ENCODE measurements at places on chromosomes 16 and 17.

- no peaks in the 10 kb centered on the region for H3K4me1 ChIP-seq
- no peak overlapping the region for H3K4me3 ChIP-seq
- H3K27me3 ChIP-seq, result no peaks in the 10 kb centered on the region
- no peak for DNase-seq
- peaks cover 3% of the 10 kb centered on the region for H3K36me3 ChIP-seq
- no peak overlapping the region for H3K27ac ChIP-seq
Observed at GRCh38 chr17:63354256-63354655, 91.8 kb downstream of the CYB561 start.

DNA sequence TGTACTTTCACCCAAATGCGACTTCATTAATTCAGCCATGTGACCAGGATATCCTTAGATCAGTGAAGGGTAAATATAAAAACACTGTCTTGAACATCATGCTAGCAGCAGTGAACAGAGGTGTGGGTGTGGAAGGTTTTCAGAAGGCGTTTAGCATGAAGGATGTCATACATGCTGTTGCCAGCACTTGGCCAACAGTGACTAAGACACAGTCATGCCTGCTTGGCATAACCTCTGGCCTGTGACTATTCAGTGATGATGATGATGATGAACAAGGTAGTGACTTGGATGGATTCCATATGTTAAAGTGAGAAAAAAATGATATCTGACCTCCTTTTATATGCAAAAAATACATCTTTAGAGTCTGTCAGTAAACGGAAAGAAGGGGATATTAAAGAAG, 97.9 kb downstream of the MAP2K4 start:
- H3K36me3 ChIP-seq, result peaks cover 36% of the 10 kb centered on the region
- no peak overlapping the region for H3K4me3 ChIP-seq
- H3K27ac ChIP-seq, result no peak overlapping the region
- no peaks in the 10 kb centered on the region for H3K4me1 ChIP-seq
- no peaks in the 10 kb centered on the region for H3K27me3 ChIP-seq

DNA sequence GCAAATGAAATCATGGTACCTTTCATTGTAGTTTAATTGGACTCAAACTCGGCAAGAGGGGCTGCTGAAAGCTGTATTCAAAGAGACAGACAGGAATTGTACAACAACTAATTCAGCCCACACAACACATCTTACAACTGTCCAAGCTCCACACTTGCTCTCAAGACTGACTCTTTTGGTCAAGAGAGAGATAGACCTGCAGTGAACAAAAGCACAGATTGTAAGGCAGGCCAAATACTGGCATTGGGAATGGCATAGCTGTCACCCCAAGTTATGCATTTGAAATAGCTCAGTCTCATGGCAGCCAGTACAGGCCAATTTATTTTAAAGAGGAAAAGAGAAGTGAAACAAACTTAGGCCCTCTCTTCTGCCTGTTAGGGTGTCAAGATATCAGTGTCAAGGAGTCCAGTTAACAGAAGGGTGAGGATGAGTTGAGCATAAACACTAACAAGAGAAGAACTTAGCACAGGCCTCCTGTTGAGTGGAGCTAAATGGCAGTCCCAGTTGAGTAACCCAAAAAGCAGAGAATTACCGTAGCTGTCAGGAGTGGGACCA, 215.7 kb downstream of the IRX3 start:
- H3K36me3 ChIP-seq, result no peaks in the 10 kb centered on the region
- no peak overlapping the region for H3K27ac ChIP-seq
- no peaks in the 10 kb centered on the region for H3K4me1 ChIP-seq
- H3K4me3 ChIP-seq, result no peak overlapping the region
- no peak for DNase-seq

- no peak overlapping the region for H3K27ac ChIP-seq
- H3K4me1 ChIP-seq, result no peaks in the 10 kb centered on the region
- H3K36me3 ChIP-seq, result no peaks in the 10 kb centered on the region
- H3K4me3 ChIP-seq, result no peak overlapping the region
- H3K27me3 ChIP-seq, result peaks cover 19% of the 10 kb centered on the region
Observed at GRCh38 chr16:3952737-3953131, 72.2 kb upstream of the CREBBP start.

- DNase-seq, result peak; percentile 84
- peaks cover 60% of the 10 kb centered on the region for H3K4me1 ChIP-seq
- peaks cover 19% of the 10 kb centered on the region for H3K27me3 ChIP-seq
- no peaks in the 10 kb centered on the region for H3K36me3 ChIP-seq
Observed at GRCh38 chr17:68200689-68201417, 47.0 kb upstream of the AMZ2 start.

- no peak overlapping the region for H3K27ac ChIP-seq
- no peaks in the 10 kb centered on the region for H3K36me3 ChIP-seq
- H3K27me3 ChIP-seq, result no peaks in the 10 kb centered on the region
- DNase-seq, result no peak
- no peak overlapping the region for H3K4me3 ChIP-seq
Observed at GRCh38 chr16:85940214-85940613, 41.3 kb downstream of the IRF8 start.

GRCh38 chr16:2211923-2212347, 1.3 kb upstream of the BRICD5 start:
- H3K27ac ChIP-seq, result no peak overlapping the region
- H3K4me3 ChIP-seq, result no peak overlapping the region
- H3K36me3 ChIP-seq, result peaks cover 27% of the 10 kb centered on the region
- no peaks in the 10 kb centered on the region for H3K27me3 ChIP-seq
- H3K4me1 ChIP-seq, result peaks cover 27% of the 10 kb centered on the region

GRCh38 chr17:66281661-66282369, 20.6 kb upstream of the PRKCA start:
- no peak for DNase-seq
- H3K4me1 ChIP-seq, result peaks cover 26% of the 10 kb centered on the region
- no peak overlapping the region for H3K4me3 ChIP-seq
- no peaks in the 10 kb centered on the region for H3K27me3 ChIP-seq
- no peak overlapping the region for H3K27ac ChIP-seq

GRCh38 chr17:59702304-59702703, 4.9 kb downstream of the PTRH2 start:
- peaks cover 40% of the 10 kb centered on the region for H3K36me3 ChIP-seq
- H3K27me3 ChIP-seq, result no peaks in the 10 kb centered on the region
- H3K27ac ChIP-seq, result no peak overlapping the region
- H3K4me3 ChIP-seq, result no peak overlapping the region

GRCh38 chr17:2967515-2967914, 95.9 kb downstream of the OR1D5 start:
- H3K36me3 ChIP-seq, result peaks cover 47% of the 10 kb centered on the region
- H3K4me3 ChIP-seq, result no peak overlapping the region
- DNase-seq, result no peak
- no peaks in the 10 kb centered on the region for H3K27me3 ChIP-seq
- no peaks in the 10 kb centered on the region for H3K4me1 ChIP-seq

DNA sequence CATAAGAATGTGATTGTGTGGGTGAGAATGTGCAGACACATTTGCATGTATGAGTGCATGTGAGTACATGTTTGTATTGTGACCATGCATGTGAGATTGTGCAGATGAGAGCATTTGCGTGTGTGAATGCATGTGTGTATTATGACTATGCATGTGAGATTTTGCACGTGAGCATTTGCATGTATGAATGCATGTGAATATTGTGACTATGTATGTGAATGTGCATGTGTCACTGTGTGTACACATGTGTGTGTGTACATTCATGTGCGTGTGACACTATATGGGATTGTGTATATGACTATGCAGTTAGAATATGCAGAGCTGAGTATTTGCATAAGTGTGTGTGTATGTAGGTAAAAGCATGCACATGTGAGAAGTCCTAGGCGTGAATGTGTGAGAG, 381.3 kb upstream of the MAF start:
- no peak overlapping the region for H3K4me3 ChIP-seq
- no peak overlapping the region for H3K27ac ChIP-seq
- H3K27me3 ChIP-seq, result no peaks in the 10 kb centered on the region

DNA sequence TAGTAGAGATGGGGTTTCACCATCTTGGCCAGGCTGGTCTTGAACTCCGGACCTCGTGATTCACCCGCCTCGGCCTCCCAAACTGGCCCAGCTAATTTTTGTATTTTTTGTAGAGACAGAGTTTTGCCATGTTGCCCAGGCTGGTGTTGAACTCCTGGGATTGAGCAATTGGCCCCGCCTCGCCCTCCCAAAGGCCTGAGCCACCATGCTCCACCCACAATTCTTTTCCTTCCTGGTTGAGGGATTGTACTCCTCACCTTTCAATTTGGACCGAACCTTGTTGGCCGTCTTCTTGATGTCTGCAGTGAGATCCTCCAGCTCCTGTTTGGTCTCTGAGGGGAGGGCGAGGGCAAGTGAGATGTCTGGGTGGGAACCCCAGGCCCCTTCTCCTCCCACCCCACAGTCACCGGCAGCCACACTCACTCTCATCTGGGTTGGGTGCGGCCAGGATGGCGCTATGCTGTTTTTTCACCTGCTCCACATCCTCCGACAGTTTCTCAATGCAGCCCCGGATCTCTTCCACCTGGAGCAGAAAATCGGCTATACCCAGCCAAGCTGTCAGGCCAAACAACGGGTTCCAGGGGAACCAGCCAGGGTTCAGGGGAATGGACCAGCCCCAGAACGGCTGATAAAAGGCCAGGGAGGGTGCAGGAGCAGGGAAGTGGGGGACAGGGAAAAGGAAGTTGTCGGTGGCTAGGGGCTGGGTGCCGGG, 9.6 kb downstream of the STX1B start:
- H3K4me3 ChIP-seq, result no peak overlapping the region
- H3K27me3 ChIP-seq, result no peaks in the 10 kb centered on the region
- H3K36me3 ChIP-seq, result no peaks in the 10 kb centered on the region
- DNase-seq, result no peak
- H3K27ac ChIP-seq, result no peak overlapping the region

DNA sequence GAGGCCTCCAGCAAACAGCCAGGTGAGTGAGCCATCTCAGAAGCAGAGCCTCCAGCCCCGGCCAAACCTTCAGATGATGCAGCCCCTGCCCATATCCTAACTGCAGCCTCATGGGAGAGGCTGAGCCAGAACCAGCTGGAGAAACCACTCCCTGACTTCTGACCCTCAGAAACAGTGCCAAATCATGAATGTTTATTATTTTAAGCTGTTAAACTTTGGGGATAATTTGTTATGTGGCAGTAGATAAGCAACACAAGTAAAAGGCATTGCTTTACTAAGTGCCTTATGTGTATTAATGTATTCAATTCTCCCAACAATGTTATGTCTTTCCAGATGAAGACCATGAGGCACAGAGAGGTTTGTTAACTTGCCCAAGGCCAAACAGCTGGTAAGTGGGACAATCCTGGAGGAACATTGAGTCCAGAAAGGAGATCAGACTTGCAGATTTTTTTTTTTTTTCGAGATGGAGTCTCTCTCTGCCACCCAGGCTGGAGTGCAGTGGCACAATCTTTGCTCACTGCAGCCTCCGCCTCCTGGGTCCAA, 59.6 kb downstream of the SOCS1 start:
- H3K27me3 ChIP-seq, result no peaks in the 10 kb centered on the region
- H3K4me3 ChIP-seq, result no peak overlapping the region
- no peak overlapping the region for H3K27ac ChIP-seq
- DNase-seq, result no peak
- no peaks in the 10 kb centered on the region for H3K36me3 ChIP-seq

GRCh38 chr17:51245535-51245934, 14.3 kb downstream of the MBTD1 start:
- H3K36me3 ChIP-seq, result no peaks in the 10 kb centered on the region
- no peak overlapping the region for H3K4me3 ChIP-seq
- no peak overlapping the region for H3K27ac ChIP-seq
- H3K4me1 ChIP-seq, result no peaks in the 10 kb centered on the region

DNA sequence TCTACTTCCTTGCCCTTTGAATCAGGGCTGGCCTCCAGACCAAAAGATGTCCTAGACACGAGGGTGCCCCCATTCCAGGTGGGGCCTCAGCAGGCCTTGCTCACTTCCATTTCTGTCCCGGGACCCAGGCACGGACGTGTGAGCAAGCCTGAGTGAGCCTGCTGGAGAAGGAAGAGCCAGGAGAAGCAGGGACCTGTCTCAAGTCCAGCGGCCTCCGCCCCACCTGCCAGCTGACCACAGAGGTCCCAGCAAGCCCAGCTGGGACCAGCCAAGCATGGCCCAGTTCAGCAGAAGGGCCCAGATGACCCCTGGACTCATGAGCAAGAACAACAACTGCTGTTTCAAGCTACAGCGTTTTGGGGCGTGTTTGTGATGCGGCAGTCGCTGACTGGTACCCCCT, 24.7 kb downstream of the RBFOX3 start:
- peaks cover 10% of the 10 kb centered on the region for H3K27me3 ChIP-seq
- no peak for DNase-seq
- H3K27ac ChIP-seq, result no peak overlapping the region
- H3K4me1 ChIP-seq, result no peaks in the 10 kb centered on the region
- no peaks in the 10 kb centered on the region for H3K36me3 ChIP-seq

- H3K27ac ChIP-seq, result no peak overlapping the region
- H3K4me3 ChIP-seq, result no peak overlapping the region
- no peaks in the 10 kb centered on the region for H3K27me3 ChIP-seq
- DNase-seq, result no peak
Observed at GRCh38 chr16:17107450-17107849, 363.3 kb downstream of the XYLT1 start.

DNA sequence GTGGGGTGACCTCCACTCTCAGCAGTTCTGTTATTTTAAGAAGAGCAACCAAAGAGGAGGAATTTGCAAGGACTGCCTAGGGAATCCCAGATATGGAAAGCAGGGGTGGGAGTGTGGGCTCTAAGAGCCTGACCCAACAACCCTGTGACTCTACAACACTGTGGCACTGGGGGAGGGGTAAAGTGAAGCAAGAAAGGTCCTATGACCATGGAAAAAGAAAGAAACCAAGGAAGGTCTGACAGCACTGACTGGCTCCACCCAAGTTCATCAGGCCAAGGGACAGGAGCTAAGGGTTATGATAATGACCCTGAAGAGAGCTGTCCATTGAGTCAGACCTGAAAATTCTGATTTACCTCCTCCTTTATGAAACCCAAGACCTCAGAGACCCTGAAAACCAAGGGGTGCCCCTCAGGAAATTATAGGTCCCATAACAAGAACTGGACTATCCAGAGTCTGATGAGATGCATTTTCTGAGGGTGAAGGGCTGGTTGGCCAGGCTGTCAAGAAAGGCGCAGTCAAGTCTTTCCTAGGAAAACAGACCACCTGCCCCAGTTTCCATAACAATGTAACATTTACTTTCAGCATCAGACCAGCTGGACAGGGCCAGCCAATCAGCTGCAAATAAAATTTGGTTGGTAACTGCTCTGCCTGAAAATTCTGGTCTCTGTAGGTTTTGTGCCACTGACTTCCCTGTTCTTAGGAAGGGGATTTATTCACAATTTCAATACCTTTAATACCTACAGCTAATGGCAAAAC, 53.8 kb upstream of the MTMR4 start:
- no peaks in the 10 kb centered on the region for H3K4me1 ChIP-seq
- DNase-seq, result no peak
- H3K36me3 ChIP-seq, result no peaks in the 10 kb centered on the region
- no peak overlapping the region for H3K27ac ChIP-seq
- no peak overlapping the region for H3K4me3 ChIP-seq
- H3K27me3 ChIP-seq, result no peaks in the 10 kb centered on the region

DNA sequence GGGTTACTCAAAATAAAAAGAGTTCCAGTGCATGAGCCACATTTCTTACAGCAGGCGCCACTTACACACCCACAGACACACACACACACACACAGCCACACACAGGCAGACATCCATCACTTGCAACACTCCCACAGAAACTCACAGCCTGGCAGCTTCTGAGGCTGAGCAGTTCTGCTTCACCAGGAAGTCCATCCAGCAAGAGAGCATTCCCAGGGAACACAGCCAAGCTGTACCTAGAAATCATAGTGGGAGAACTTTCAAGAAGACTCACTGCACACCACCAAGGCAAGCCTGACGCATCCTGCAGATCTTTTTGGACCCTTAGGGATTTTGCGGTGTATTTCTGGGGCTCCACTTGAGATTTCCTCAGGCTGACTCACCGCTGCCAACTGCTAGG, 140.9 kb upstream of the WSB1 start:
- no peak overlapping the region for H3K4me3 ChIP-seq
- H3K27me3 ChIP-seq, result no peaks in the 10 kb centered on the region
- no peaks in the 10 kb centered on the region for H3K4me1 ChIP-seq
- no peaks in the 10 kb centered on the region for H3K36me3 ChIP-seq
- no peak overlapping the region for H3K27ac ChIP-seq
- DNase-seq, result no peak

Measured in CD4-positive, alpha-beta T cell (primary cell).